ENCODE measurements at places on chromosomes 6 and 20.

- H3K4me1 ChIP-seq = no peaks in the 10 kb centered on the region
- no peaks in the 10 kb centered on the region for H3K36me3 ChIP-seq
- H3K27me3 ChIP-seq = no peaks in the 10 kb centered on the region
Measured at GRCh38 chr6:158028876-158029275, 47.2 kb downstream of the SYNJ2 start.

DNA sequence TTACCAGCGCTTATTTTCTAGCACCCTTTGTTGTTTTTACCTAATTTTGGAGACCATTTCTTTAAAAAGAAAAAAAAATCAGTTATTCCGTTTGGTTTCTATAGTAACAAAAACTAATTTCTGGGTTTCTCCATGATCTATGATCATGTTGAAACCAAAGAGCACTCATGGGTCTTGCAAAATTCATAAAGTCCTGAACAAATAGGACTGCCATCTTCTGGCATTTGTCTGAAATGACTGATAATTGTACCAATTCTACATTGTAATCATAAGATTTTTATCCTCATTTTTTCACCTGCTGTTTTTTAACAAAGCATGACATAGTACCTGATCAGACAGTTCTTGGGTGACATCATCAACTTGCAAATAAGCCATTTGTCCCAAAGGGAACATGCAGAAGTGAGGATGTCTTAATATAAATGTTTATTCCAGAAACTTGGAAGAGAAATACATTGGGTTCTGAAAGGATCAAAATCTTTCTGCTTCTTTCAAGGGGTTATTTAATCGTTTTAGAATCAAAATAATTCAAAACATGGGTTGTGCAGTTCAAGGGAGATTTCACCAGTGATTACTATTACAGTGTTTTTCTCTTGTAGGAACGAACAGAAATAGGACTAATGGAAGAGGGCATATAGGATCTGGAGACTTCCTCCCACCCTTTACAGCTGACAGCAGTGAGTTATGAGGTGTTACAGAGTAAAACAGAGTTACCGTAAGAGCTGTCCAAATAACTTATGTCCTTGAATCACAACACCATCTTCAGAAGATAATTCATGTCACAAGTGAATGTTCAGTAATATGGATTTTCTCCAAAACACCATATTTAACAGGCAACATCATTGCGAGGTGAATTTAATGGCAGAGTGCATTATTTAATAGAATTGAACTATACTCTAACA lies 87.1 kb upstream of the GJE1 start:
- no peak overlapping the region for H3K4me3 ChIP-seq
- DNase-seq = peak; percentile 67
- H3K36me3 ChIP-seq = no peaks in the 10 kb centered on the region
- H3K4me1 ChIP-seq = peaks cover 8% of the 10 kb centered on the region
- H3K27me3 ChIP-seq = no peaks in the 10 kb centered on the region
- peak overlapping the region; percentile 26 for H3K27ac ChIP-seq

DNA sequence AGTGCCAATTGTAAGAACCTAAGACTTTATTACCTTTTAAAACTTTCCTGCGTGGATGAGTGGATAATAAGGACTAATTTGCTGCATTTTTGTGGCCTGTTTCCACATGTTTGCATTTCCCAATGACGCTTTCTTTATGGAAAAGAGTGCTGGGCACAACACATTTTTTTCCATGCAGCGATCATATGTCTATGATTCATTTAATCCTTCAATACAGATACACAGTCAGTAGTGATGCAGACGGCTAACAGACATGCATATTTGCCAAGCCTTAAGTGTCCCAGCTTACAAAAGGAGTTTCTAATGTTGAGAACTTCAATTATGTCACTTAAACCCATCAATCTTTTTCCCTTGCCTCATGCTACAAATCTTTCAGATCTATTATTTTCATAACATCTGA lies 239.8 kb upstream of the PREP start:
- H3K27ac ChIP-seq = no peak overlapping the region
- H3K4me3 ChIP-seq = no peak overlapping the region
- DNase-seq = no peak
- H3K4me1 ChIP-seq = no peaks in the 10 kb centered on the region

DNA sequence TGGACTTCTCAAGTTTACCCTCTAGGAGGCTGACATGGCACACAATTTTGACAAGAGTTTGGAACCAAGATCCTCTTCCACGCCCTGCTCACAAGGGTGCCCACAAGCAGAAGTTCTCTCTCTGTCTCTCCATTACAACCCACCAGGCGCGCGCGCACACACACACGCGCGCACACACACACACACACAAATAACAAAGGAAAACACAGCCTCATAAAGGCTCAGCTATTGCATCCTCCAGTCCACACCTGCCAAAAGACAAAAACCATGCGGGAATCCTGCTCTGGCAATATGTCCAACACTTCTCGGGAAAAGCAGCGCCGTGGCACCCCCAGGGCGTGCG lies 870 bp downstream of the PAK5 start:
- no peak for DNase-seq
- H3K4me3 ChIP-seq = peak overlapping the region; percentile 49
- H3K36me3 ChIP-seq = no peaks in the 10 kb centered on the region
- peaks cover 3% of the 10 kb centered on the region for H3K4me1 ChIP-seq

DNA sequence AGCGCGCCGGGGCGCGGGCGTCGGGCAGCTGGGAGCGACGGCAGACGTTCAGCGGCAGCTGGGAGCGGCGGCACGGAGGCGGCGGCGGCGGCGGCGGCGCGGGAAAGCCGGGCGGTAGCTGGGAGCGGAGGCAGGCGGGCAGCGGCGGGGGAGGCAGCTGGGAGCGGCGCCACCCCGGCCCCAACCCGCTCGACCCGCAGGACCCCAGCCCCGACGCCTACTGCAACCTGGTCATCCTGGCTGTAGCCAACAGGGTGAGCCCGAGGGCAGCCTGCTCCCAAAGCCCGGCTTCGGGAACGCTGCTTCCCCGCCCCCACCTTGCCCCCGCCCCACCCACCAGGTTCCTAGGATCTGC lies 8.9 kb downstream of the CCM2L start:
- no peaks in the 10 kb centered on the region for H3K36me3 ChIP-seq
- H3K4me1 ChIP-seq = no peaks in the 10 kb centered on the region
- peaks cover 9% of the 10 kb centered on the region for H3K27me3 ChIP-seq
- peak; percentile 52 for DNase-seq
- no peak overlapping the region for H3K27ac ChIP-seq

DNA sequence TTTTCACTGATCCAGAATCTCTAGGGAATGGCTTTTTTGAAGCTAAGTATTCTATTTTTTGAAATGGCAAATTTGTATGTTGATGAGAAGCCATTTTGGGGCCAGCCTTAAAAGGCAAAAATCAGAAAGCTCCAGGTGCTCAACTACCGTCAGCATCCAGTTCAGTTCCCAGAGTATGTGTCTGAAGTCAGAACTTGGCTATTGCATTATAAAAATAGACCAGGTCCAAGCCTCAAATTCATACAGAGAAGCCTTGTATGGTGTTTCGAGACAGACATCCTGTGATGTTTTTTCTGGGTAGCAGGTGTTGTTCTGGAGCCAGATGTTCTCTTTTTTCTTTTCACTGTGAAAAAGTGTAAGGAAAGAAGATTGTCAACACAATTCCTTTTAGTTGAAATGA lies 68.2 kb downstream of the CCN2 start:
- no peaks in the 10 kb centered on the region for H3K27me3 ChIP-seq
- H3K27ac ChIP-seq = no peak overlapping the region
- no peak overlapping the region for H3K4me3 ChIP-seq
- no peaks in the 10 kb centered on the region for H3K36me3 ChIP-seq
- no peak for DNase-seq

GRCh38 chr6:166566026-166567011 lies 20.2 kb downstream of the RAMACL start:
- H3K27ac ChIP-seq = no peak overlapping the region
- H3K36me3 ChIP-seq = no peaks in the 10 kb centered on the region
- no peak overlapping the region for H3K4me3 ChIP-seq
- no peaks in the 10 kb centered on the region for H3K27me3 ChIP-seq

GRCh38 chr6:33692760-33693158 lies 18.7 kb downstream of the UQCC2 start:
- peaks cover 51% of the 10 kb centered on the region for H3K4me1 ChIP-seq
- DNase-seq = peak; percentile 24
- H3K27ac ChIP-seq = peak overlapping the region; percentile 91
- no peaks in the 10 kb centered on the region for H3K36me3 ChIP-seq
- no peaks in the 10 kb centered on the region for H3K27me3 ChIP-seq
- no peak overlapping the region for H3K4me3 ChIP-seq

DNA sequence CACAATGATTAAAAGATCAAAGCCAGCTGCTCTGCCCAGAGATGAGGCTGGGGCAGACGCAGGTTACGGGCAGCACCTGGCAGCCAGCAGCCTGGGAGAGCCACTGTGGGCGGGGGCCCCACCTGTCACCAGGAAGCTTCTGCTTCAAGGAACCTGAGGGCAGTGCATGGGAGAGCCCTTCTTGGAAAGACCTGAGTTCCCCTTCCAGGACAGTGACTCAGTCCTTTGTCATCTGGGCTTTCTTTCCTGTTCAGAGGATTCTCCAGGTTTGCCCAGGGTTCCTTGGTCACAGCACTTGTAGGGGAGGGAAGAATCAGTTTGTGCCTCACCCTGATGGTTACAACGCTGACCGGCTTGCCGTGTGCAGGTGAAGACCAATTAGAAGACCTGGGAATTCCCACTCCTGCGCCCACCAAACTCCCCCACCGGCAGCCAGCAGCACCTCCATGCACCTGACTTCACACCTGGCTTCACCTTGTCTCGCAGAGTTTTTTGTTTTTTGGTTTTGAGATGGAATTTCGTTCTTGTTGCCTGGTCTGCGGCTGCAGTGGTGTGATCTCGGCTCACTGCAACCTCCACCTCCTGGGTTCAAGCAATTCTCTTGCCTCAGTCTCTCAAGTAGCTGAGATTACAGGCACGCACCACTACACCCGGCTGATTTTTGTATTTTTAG lies 2.0 kb downstream of the ZBP1 start:
- no peaks in the 10 kb centered on the region for H3K4me1 ChIP-seq
- no peaks in the 10 kb centered on the region for H3K36me3 ChIP-seq
- peaks cover 11% of the 10 kb centered on the region for H3K27me3 ChIP-seq
- no peak for DNase-seq
- H3K27ac ChIP-seq = no peak overlapping the region

DNA sequence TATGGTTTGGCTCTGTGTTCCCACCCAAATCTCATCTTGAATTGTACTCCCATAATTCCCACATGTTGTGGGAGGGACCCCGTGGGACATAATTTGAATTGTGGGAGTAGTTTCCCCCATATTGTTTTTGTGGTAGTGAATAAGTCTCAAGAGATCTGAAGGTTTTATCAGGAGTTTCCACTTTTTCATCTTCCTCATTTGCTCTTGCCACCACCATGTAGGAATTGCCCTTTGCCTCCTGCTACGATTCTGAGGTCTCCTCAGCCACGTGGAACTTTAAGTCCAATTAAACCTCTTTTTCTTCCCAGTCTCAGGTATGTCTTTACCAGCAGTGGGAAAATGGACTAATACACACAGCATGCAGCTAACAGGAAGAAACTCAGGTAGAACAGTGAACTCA lies 108.8 kb upstream of the BCLAF1 start:
- peaks cover 4% of the 10 kb centered on the region for H3K4me1 ChIP-seq
- no peak overlapping the region for H3K4me3 ChIP-seq
- no peaks in the 10 kb centered on the region for H3K36me3 ChIP-seq
- no peaks in the 10 kb centered on the region for H3K27me3 ChIP-seq
- DNase-seq = no peak

DNA sequence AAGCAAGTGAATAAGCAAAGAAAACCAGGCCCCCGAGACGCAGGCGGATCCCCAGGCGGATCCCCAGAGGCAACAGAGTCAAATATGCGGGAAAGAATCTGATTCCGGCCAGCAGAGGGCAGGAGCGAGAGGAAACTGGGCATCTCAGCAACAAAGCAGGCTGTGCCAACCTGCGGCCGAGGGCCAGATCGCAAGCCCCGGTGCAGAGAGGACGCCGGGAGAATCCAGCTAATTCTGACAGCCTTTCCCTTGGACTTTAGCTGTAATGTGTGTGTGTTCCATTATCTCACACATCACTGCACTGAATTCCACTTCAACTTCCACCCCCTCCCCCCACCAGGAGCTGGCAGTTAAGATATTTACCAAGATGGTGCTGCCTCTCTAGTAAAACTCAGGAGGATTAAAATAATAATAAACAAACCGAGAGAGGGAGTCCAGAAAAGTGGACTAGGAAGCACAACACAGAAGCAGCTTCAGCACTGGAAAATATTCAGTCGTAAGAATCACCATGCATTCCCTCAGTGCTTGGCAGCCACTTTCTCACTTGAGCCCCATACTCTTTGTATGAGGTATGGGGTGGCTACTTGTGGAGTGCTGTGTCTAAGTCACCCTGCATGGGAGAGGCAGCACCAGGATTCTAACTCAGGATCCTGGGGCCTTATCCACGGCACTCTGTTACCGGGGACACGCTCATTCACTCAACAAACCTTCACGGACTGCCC lies 66.2 kb upstream of the SNX9 start:
- no peaks in the 10 kb centered on the region for H3K4me1 ChIP-seq
- no peak overlapping the region for H3K27ac ChIP-seq
- H3K36me3 ChIP-seq = no peaks in the 10 kb centered on the region
- no peaks in the 10 kb centered on the region for H3K27me3 ChIP-seq
- DNase-seq = peak; percentile 83

DNA sequence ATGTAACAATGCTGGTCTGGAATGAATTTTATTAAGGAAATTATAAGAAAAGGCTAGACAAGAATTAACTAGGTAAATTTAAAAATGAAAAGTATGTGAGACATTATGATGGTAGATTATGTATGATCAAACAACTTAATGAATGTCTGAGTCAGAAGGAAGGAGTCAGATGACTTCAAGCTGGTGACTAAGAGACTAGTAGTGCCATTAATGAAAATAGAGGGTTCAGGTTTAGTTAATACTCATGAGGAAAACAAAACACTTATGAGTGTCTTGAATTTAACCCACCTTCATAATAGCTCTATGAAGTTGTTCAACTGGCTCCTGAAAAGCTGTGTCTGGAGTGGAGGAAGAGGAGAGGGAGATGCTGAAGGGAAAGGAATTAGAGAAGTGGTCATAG lies 256.3 kb downstream of the ADGRB3 start:
- no peaks in the 10 kb centered on the region for H3K27me3 ChIP-seq
- no peaks in the 10 kb centered on the region for H3K36me3 ChIP-seq
- no peak overlapping the region for H3K4me3 ChIP-seq
- DNase-seq = no peak
- H3K27ac ChIP-seq = no peak overlapping the region

GRCh38 chr6:81865712-81866111 lies 113.2 kb upstream of the TENT5A start:
- no peak for DNase-seq
- no peaks in the 10 kb centered on the region for H3K36me3 ChIP-seq
- no peak overlapping the region for H3K27ac ChIP-seq
- no peaks in the 10 kb centered on the region for H3K27me3 ChIP-seq
- peaks cover 24% of the 10 kb centered on the region for H3K4me1 ChIP-seq
- no peak overlapping the region for H3K4me3 ChIP-seq

GRCh38 chr6:44969446-44970185 lies 358.5 kb upstream of the RUNX2 start:
- no peaks in the 10 kb centered on the region for H3K4me1 ChIP-seq
- no peaks in the 10 kb centered on the region for H3K27me3 ChIP-seq
- no peaks in the 10 kb centered on the region for H3K36me3 ChIP-seq

GRCh38 chr6:12119085-12119588 lies 107.0 kb downstream of the HIVEP1 start:
- no peak overlapping the region for H3K4me3 ChIP-seq
- H3K27me3 ChIP-seq = no peaks in the 10 kb centered on the region
- peaks cover 16% of the 10 kb centered on the region for H3K36me3 ChIP-seq
- peak; percentile 6 for DNase-seq

- H3K4me1 ChIP-seq = no peaks in the 10 kb centered on the region
- H3K27me3 ChIP-seq = no peaks in the 10 kb centered on the region
- no peak overlapping the region for H3K27ac ChIP-seq
- no peaks in the 10 kb centered on the region for H3K36me3 ChIP-seq
- no peak for DNase-seq
- H3K4me3 ChIP-seq = no peak overlapping the region
Measured at GRCh38 chr6:87182321-87182720, 27.0 kb downstream of the ZNF292 start.
